ENCODE measurements at places on chromosomes 3 and 15.
A peak's percentile ranks its signal among the peaks of the same experiment; 100 is the strongest.

GRCh38 chr3:78794431-78794830, 973.4 kb downstream of the ROBO1 start:
- DNase-seq = peak; percentile 12

DNA sequence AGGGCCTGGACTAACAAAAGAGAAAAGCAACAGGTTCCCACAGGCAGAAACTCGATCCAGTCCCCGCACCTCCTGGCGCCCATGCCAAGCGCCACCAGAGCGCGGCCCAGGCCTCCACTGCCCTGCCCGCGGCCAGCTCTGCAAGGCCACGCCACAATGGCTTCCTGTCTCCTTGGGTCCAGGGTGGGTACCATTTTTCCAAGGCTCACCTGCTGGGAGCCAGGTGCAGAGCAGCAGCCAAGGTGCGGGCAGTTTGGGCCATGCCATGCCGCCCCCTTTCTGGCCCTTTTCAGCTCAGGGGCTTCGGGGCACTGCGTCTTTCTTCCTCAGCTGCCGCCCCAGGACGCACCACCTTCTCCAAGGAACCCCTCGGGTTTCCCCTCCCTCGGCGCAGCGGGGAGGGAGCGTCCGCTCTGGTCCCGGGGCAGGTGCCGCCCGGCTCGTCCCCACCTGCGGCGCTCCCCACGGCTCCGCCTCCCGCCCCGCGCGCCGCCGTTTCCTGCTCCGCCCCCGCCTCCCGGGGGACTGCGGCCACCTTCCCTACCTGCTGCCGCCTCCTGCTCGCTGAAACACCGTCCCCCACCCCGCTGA, at the start of gene ILDR1:
Gene ILDR1 (minus strand): TSS at position 437 of the 591 bp plus-strand sequence. CDS start 170 bp downstream, at position 267.
- peak; percentile 23 for DNase-seq

- DNase-seq = no peak
Measured at GRCh38 chr15:25811481-25811906, 51.6 kb downstream of the ATP10A start.

DNA sequence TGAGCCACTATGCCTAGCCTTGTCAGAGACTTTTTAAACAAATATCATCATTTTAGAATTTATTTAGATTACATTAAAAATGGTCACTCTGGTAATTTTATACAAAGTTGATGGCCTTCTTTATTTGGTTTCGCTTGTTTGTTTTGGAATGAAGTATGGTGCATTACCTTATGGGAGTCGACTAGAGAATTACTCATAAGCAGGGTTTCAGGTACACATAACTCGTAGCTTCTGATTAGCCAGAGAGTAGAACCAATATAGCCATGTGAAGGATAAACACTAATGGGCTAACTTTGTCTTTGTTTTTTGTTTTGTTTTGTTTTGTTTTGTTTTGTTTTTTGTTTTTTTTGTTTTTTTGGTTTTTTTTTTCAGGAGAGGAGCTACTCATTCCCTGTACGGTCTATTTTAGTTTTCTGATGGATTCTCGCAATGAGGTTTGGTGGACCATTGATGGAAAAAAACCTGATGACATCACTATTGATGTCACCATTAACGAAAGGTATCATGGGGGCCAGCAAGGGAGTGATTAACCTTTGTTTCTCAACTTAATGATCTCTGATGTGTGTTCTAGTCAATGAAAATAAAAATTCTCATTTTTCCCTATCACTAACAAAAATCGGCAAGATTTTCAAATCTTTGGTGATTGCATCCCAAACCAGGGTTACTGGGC, 113.2 kb downstream of the IL1RAP start:
- no peak for DNase-seq

DNA sequence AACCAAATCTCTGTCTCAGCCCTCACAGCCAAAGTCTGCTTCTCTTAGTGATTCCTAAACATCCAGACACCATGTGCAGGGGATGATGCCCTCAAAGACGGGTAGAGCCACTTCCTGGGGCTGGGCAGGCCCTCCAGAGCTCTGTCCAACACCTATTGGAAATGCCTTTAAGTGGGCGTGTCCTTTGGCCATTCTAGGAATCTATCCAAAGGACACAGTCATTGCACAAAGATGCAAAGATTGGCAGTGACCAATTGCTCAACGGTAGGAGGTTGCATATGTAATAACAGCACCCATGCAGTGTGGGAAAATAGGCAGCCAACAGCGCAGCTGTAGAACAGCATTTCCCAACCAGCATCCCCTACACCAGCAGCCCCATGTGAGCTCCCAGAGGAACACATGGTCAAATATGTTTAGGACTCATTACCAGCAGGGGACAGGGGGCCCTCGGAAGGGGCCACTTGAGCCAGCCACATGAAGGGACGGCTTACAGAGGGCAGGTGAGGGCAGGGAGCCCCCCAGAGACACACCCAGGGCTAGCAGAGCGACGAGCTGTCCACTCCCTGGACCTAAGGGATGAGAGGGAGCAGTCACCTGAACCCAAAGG, 142.8 kb upstream of the IQSEC1 start:
- no peak for DNase-seq

- peak; percentile 66 for DNase-seq
Measured at GRCh38 chr3:143775459-143775858, 72.8 kb downstream of the SLC9A9 start.

DNA sequence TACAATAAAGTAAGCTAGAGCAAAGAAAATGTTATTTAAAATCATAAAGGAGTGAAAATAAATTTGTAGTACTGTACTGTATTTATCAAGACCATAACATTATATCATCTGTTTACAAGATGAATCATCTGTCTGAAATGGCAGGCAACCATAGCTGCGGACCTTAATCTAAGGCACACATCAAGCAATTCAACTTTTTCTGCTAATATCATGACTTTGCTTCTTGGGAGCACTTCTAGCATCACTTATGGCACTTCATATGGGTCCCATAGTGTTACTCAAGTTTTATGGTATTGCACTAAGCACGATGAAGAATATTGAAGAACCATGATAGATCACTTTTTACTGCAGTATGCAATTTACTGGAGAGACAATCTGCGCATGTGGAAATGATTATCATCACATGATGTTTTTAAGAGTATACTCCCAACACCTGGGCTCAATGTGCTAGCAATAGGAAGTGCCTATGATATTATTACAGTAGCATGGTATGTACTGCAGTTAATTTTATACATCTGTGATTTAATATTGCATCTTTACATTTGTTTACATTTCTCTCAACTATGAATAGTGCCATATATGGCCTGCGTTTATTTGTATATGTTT, 137.7 kb upstream of the NECTIN3 start:
- DNase-seq = no peak

DNA sequence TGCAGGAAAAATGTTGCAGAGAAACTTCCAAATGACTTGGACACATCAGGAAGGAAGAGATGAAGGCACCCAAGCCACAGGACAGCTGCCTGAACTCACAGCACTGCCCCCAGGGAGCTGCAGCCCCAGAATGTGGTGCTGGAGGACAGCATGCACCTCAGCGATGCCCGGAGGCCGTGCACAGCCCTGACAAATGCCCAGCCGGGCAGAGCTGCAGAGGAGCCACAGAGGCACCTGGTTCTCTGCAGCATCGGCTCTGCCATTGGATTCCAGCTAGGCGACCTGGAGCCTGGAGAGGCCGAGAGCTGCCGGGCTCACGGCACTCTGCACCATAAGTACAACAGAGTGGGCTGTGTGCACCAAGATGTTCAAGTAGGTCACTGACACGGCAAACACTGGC, 97.5 kb downstream of the OCA2 start:
- DNase-seq = no peak
